Stimulated activated CD8-positive, alpha-beta memory T cell treated with anti-CD3 and anti-CD28 coated beads, Interleukin-4, amount 100 ng/mL, for 1 hour (primary cell): ENCODE measurements at places on chromosomes 3 and 15.

GRCh38 chr3:181265750-181266333 lies 276.3 kb upstream of the DNAJC19 start:
- DNase-seq: no peak

DNA sequence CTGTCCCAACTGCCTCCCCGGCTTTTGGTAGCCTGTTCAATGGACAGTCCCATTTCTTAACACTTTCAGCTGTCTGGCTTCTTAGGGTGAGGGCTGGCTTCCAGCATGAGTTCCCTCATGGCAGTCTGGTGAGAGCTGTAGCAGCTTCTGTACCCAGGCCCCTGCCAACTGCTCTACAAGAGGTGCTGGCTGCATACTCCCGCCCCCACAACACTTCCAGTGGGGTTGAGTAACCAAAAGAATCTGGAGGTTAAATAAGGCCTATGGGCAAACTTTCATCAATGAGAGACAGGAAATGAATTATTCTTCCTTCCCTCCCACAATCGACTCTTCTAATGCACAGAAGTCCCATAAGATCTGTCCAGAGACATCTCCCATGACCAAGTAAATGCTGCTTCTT lies 145.0 kb downstream of the NEK10 start:
- no peak for DNase-seq

GRCh38 chr15:32979710-32980109 lies 214.8 kb downstream of the FMN1 start:
- DNase-seq: no peak

GRCh38 chr3:173221010-173221409 lies 80.0 kb upstream of the SPATA16 start:
- DNase-seq: no peak

DNA sequence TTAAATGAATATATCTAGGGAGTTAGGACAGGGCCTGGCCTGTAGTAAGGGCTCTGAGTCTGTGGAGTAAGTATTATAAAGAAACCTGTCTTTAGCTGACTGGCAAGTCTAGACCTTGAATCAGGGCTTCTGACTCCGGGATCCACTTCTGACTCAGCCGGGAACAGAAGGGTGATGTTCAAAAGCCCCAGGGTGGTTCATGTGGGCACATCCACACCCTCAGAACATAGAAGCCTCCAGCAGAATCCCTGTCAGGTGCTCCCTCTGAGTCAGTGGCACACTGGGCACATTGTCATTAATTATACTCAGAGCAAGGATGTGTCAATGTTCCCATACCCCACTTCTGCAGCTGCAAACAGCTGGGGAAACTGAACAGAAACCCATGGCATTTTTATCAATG lies 26.7 kb upstream of the SNRK start:
- DNase-seq: no peak

GRCh38 chr15:75452865-75453702 lies 1.6 kb upstream of the SIN3A start:
- peak; percentile 29 for DNase-seq

DNA sequence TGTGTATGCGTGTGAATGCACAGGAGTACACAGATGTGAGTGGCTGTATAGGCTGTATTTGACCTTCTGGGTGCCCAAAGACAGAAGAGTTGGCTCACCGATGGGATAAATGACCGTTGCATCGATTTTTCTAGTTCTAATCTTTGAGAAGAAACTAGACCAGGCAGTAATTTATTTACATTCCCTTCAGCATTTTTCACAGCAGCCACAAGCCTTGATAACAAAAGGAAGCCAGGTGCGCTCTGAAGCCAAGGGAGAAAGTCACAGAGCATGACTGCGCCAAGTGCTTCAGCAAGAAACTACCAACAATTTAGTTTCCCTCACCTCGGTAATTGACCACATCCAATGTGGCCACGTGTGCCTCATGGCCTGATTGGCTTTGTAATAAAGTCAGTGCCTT lies 5.9 kb upstream of the FAM3D start:
- DNase-seq: no peak

DNA sequence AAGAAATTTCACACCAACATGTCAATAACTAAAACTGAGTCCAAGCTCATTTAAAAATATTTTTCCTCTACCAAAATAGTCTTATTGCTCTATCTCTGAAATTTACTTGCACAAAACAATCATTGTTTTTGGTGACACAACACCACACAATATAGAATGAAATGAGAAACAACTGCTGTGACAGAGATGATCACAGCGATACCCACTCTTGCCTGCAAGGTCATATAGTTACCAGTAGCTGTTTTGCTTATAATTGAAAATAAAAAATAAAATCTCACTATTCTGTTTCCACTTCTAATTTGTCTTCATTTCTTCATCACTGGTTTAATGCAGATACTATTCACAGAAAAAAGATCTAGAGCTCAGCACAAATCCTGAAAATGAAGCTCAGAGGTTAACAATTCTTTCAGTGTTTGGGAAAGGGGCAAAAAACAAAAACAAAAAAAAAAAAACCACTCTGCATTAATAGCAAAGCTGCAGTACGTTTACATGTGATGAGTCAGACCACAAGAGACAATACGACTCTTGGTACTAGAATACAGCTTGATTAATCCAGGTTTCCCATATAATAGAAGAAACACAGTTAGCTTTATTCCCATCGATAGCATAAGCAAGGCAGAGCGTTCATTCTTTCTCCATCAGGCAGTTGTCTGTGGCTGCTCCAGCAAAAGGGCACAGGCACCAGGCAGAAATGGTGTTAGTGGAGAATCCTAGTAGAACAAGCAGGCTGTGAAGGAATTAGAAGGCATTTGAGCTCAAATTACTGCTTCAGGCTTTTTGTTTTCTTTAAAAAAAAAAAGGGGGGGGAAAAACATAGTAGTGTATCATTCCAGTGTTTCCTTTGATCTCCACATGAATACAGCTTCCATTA lies 773 bp downstream of the ANKRD28 start:
- no peak for DNase-seq

- DNase-seq: no peak
Observed at GRCh38 chr3:173618703-173619102, 221.2 kb downstream of the NLGN1 start.

GRCh38 chr15:66858423-66859207 lies 156.6 kb downstream of the SMAD6 start:
- no peak for DNase-seq

DNA sequence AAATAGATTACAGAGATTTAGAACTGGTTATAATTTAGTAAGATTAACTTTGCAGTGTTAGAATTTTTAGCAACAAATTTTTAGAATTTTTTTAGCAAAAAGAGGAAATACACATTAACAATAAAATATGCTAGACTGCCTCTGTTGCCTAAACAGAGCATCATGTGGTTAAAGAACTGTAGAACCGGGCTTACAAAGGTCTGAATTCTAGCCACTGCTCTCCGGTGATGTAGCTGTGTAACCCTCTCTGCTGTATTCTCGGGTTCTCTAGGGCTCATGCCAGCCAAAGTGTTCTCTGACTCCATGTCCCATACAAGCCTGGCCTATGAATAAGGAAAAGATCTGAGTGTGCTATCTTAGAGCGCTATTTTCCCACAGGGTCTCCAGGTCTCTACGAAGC lies 2.9 kb upstream of the P2RY12 start:
- no peak for DNase-seq
